ENCODE measurements at places on chromosomes 1 and 21. TPM values are rescaled to one million over a fixed set of nuclear protein-coding genes. Genes with fewer than 3 reads are reported as not detected.

DNA sequence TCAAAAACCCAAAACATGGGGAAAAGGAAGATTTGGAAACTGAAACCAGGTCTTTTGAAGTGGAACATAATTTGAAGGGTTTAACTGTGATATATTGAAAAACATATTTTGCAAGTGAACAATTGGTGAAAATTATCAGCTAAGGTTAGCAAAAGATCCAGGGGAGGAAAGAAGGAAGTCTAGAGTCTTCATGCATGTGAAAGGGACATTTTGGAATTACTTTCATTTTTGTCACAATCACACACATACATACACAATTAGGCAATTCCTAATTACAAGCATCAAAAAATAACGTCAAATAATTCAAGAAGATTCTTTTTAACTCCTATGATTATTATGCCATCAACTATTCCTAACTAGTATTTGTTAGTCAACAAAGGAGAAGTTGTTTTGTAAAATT, 64.7 kb upstream of the NFIA start:
- no peak for DNase-seq

DNA sequence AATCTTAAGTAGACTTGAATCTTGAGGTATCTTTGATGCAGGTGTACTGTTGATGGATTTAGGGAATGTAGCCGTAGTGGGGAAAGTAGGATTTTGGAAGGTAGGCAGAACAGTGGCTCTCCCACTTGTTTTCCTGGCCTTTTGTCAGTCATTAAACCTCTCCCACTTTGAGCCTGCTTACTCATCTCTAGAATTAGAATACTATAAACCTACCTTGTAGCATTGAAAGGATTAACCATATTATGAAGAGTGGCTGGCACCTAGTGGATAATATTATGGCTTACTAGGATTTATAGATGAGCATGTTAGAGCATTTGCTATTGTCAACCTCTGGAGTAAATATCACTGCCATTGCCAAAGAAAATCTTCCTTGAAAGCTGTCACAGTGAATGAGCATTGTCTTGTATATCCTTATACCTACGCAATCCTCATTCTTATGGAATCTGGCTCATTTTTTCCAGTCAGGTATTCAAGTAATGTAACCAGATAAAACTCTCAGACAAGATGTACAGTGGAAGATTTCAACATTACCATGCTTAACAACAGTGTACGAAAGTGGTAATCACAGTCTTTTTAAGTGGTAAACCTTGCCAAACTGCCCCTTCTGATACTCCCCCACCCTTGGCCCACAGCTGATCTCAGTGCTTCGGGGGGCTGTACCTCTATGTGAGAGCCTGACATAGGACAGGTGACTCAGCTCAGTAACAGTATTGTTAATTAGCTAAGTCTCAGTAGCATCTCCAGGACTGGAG, 44.4 kb downstream of the SH3GLB1 start:
- DNase-seq, result no peak

GRCh38 chr1:118973032-118973431, 15.1 kb downstream of the TBX15 start:
- DNase-seq, result no peak

DNA sequence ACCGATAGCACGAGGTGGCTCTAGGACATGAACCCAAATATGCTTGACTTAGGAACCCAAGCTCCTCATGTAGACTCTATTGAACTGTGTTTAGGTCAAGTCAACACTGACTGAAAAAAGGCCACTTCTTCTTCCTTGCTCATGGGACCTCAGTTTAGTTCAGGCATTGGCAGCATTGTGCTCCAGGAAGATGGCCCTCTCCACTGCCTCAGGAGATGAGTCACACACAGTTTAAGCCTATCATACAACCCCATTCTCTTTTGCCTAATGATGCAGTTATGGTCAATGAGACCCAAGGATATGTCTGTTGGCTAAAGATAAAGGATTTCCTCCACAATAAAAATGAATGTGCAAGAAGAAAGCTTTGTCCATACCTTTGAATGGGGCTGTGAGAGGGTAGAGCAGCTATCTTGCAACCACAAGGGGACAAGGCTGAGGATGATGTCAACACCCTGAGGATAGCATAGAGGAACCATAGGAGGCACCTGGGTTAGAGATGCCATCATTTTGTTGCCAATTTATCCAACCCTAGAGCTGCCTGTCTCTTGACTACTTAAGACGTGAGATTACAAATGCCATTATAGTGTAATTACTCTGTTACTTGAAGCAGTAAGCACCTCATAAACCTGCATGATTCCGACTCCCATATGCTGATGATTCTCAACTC, 3.0 kb upstream of the TRIM63 start:
- no peak for DNase-seq

DNA sequence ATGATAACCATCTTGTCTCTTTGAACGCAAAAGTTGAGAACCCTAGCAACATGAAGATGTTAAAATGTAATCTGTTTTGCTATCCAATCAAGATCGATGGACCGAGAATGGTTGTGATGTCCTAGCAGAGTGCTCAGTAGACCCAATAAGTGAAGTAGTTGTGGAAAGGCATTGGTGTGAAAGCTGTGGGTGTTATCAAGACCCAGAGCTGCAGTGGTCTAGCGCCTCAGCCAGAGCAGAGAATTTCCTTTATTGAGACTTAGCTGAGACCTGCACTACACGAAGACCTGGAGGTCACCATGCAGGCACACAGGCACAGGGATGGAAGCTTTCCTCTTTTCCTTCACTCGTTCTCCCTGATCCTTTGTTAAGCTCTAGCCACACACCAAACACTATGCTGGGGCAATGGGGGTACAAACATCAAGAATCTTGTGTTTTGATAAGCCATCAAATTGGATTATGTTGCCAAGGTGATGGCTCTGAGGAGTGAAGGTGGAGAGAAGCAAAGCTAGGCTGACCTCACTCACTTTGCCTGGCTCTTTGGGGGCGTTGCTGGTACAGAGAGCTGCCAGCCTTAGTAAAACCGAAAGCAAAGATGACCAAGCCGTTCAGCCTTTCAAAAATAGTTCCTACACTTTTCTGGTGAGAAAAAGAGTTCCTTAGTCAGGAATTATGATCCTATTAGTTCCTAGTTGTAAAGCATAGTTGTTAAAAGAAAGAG, 24.1 kb downstream of the METTL13 start:
- DNase-seq, result no peak

GRCh38 chr1:37692834-37693175, 489 bp downstream of the CDCA8 start:
- DNase-seq, result no peak

The FCRLB gene
- total RNA-seq, result 2.0 TPM

The PBX1 gene
- total RNA-seq, result 56.7 TPM

The AHCYL1 gene
- 91.7 TPM for total RNA-seq

The AGT gene
- 1.8 TPM for total RNA-seq

The CFHR4 gene
- not detected for total RNA-seq

The FNDC5 gene
- total RNA-seq, result 1.5 TPM
